ENCODE measurements at places on chromosomes 1 and 21.

DNA sequence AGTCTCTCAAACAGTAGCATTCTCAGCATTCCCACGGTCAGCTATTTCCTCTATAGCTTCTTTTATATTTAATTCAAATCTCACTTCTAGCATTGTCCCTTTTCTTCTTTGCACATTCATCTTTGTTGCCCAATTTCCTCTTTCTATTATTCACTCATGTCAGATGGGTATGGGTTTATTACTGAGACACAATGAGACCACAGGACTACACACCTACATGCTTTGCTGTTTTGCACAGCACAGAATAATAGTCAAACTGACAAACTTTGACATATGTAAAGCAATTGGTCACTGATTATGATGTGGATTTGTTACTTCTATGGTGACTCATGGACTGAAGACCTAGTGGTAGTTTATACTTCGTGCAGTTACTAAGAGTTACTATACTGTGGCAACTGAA, 5.8 kb upstream of the CD1C start:
- no peak for DNase-seq

- DNase-seq = no peak
These were observed 35.0 kb downstream of the INKA2 start for GRCh38 chr1:111704240-111704639.

- DNase-seq = no peak
These were observed 263.9 kb downstream of the PLPP3 start for GRCh38 chr1:56315293-56315942.

GRCh38 chr1:235327559-235328270, at the start of gene ARID4B:
ARID4B (minus strand) TSS chr1:235328179; CDS start chr1:235326919, 1,260 bp downstream.
- peak; percentile 77 for DNase-seq

- DNase-seq = no peak
These were observed 20.2 kb upstream of the SLFNL1 start for GRCh38 chr1:41041614-41042270.

- DNase-seq = peak; percentile 21
These were observed 155.9 kb upstream of the RUNX1 start for GRCh38 chr21:35204850-35205541.

DNA sequence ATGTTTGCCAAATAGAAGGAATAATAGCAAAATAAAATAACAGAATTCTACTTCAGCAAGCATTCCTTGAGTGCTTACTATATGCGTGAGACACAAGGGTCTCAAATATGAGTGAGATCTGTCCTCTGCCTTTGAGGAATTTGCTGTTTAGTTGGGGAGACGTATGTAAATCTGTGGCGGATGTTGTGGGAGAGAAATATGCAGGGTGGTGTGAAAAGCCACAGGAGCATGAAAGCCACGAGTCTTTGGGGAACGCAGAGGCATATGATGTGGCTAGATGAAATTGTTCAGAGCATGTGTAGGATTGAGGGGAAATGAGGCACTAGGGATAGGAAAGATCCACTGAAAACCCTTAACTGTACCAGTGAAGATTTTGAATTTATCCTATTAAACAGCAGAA, 244.4 kb downstream of the PBX1 start:
- DNase-seq = no peak

GRCh38 chr1:80593197-80593596, 1207.5 kb upstream of the ADGRL2 start:
- DNase-seq = no peak

DNA sequence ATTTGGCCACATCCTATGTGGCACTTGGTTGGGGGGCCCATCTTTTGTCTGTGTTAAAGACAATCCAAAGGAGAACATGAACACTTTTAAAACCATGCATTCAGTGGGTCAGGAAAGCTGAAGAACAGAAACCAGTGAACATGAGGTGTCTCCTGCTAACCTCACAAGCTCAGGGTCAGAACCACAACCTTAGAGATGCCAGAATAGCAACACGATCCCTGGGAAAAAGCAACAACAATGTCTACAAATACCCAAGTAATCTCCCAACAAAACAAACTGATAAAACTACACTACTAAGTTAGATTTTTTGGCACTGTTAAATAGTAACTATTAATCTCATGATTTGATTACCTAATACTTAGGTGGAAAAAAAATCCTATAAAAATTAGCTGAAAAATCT, 34.1 kb upstream of the GNG4 start:
- DNase-seq = no peak

Measured in naive thymus-derived CD8-positive, alpha-beta T cell (primary cell).